Right renal cortex interstitium (tissue), 3 donors: ENCODE measurements at places on chromosomes 6 and 20. TPM values are rescaled to one million over a fixed set of nuclear protein-coding genes. Genes with fewer than 3 reads are reported as not detected.
A peak's percentile ranks its signal among the peaks of the same experiment; 100 is the strongest.

GRCh38 chr20:57990396-57990987 lies 238.0 kb downstream of the ANKRD60 start:
- DNase-seq, result no peak

DNA sequence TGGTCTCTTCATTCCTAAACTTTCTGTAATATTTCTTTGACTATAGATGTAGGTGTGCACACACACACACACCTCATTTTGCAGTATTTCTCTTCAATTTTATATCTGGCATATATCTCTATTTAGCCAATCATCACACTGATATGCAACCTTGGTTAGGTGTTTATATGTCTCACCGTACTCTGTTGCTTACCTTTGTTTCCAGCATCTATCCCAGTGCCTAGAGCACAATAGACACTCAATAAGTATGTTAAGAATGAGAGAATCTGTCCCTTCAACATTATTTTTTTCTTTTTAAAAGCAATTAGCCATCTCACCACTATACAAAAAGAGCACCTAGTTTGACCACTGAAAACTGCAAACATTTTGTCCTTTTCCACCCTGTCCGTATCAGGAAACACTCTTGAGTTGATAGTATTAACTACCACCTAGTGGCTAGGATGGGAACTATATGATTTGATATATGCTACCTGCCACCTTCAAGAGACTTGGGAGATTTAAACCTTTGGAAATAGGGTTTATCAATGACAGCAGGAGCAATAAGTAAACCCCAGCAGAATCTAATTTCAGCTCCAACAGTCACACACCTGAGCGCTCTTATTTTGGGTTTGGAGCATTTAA lies 48.7 kb upstream of the RSPO3 start:
- no peak for DNase-seq

DNA sequence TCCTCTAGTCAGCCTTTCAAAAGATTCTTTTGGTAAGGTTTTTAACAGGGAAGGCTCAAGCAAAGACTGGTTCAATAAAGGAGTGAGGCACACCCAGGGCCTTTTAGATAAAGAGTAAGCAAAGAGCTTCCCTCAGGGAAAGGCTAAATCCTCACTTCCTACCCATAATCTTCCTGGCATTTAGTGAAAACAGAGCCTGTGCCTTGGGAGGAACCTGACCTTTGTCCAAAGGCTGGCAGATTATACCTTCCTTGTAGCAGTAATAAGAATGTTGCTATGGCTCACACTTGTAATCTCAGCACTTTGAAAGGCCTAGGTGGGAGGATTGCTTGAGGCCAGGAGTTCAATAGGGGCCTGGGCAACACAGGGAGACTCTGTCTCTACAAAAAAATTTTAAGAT lies 280.1 kb upstream of the PLCB4 start:
- DNase-seq, result no peak

GRCh38 chr6:147617366-147617765 lies 108.9 kb downstream of the SAMD5 start:
- no peak for DNase-seq

DNA sequence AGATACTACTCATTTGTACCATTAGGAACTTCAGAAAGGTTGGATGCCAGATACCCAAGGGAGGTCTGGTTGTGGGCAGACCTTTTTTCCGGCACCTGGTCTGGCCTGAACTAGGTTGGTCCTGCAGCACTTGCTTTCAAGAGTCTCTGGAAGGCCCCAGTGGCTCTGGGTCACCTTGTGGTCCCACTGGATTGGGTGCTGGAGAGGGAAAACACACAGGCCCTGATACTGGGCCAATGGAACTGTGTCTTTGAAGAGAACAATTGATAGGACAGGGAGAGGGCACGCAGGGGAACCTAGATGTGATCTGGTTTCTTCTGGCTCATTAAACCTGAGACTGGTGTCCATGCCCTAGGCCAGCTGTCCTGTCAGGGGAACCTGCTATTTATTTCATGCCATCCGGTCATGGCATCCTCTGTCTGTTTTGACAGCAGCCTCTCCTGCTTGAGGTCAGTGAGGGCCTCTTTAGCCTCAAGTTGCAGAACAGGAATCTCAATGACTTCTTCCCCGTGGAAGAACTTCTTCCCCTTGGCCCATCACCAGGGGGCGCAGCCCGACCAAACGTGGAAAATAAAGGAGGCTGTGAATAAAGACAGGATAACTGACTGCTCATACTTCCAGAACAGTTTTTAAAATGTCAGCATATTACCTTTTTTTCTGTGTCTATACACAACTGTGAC lies 25.0 kb downstream of the TAF8 start:
- DNase-seq, result peak; percentile 58

OR2H2 gene
- polyA plus RNA-seq, result 0.18 TPM

DNA sequence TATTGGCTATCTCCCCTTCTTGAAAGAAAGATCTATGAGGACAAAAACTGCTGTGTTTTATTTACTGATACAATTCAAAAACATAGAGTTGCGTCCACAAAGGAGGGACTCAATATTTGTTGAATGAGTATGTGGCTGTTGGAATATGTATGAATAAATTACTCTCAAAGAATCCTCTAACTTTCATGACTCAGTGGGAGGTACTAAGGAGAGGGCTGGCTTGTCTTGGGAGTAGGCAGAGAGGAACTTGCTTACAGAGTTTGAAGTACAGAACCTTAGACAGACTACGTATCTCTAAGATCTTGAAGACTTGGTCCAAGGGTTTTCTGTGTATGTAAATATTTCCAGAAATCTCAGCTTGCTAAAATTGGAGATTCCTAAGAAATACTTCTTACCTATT lies 504.0 kb upstream of the PTCHD4 start:
- DNase-seq, result no peak

DNA sequence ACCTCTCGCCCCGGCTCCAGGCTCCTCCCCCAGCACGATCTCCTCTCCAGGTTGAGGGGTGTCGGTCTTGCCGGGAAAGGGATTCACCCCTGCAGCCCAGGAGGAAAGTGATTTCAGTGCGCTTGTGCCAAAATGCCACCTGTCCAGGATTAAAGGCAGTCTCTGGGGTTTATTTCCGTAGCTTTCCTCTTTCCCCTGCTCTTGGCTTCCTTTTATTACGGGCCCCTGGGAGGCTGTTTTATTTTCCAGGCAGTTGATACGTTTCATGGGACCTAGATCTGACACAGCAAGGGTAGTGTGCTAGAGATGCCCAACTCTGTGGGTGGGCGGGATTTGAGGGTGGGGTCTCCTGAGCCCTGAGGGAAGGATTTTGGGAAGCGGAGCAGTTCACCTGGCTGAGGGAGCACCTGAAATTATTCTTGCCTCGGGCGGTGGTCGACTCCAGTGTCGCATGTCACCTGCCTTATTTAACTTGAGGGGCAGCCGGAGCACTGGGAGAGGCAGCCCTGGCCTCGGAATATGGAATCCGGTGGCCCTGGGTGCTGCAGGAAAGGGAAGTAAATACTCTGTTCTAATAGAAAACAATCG lies 9.5 kb upstream of the NKX2-2 start:
- no peak for DNase-seq

DNA sequence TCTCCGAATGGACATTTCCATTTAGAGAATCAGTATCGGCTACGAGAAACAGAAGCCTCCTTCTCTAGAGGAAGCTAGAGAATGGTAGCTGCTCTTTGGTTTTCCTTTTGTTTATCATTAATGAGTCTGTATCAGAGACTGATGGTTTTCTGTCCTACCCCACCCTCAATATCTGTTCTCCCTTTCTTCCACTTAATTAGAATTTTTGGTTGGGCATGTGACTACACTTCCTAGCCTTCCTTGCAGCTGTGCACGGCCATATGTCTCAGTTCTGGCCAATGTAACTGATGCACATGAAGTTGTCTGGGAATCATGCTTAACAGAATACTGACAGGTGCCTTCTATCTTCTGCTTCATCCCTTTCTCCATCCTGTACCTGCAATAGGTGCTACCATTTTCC lies 19.0 kb downstream of the RNF24 start:
- no peak for DNase-seq

SPATS1 gene
- not detected for polyA plus RNA-seq

ADAM33 gene
- polyA plus RNA-seq, result 4.2 TPM

DNA sequence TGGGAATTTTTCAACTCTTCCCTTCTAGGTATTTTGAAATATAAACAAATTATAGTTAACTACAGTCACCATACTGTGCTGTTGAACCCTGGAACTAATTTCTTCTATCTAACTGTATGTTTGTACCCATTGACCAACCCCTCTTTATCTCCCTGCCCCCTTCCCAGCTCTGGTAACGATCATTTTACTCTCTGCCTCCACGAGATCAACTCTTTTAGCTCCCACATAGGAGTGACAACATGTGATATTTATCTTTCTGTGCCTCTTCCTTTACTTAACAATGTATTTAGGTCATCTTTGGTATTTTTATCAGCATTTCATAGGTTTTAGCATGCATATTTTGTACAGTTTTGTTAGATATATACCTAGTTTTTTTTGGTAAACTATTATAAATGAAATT lies 45.9 kb downstream of the ASXL1 start:
- no peak for DNase-seq

GRCh38 chr6:35179901-35180535 lies 33.7 kb upstream of the SCUBE3 start:
- DNase-seq, result no peak

DNA sequence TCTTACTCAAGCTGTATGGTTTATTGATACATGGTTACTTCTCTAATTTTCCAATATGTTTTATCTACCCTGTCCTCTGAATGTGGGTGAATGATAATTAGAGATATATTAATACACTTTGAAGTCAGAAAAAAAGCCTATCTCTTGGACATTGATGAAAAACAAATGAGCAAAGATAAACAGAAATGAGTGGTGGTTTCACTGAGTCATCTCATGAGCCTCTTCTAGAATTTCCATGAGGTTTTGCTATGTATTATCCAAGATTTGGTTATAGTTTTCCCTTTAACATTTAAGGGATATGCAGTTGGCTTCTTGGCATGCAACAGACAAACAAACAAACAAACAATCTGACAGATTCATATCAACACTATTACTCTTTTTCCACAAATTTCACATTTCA lies 586.8 kb downstream of the RFPL4B start:
- DNase-seq, result no peak

DNA sequence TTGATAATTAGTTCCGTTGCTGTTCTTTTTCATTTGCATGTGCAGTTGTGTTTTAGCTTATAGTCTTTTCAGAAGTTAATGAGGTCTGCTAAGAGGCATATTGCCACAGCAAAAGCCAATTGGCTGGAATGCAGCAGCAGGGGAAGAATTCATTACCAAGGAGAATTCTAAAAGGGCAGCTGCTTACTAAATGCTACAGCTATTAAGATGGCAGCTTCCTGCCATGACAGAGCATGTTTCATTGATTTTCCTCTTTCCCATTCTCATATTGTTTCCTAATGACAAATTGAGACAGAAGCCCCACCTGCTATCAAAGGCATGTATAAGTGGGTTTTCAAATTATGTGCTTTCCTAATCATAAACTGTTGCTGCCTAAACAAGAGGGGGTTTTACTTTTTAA lies 66.6 kb downstream of the CLVS2 start:
- no peak for DNase-seq

GRCh38 chr6:126628125-126628524 lies 288.2 kb downstream of the CENPW start:
- DNase-seq, result no peak

SPDEF gene
- 0.07 TPM for polyA plus RNA-seq

- DNase-seq, result no peak
These were observed 90.2 kb downstream of the DST start for GRCh38 chr6:56552187-56553130.

DNA sequence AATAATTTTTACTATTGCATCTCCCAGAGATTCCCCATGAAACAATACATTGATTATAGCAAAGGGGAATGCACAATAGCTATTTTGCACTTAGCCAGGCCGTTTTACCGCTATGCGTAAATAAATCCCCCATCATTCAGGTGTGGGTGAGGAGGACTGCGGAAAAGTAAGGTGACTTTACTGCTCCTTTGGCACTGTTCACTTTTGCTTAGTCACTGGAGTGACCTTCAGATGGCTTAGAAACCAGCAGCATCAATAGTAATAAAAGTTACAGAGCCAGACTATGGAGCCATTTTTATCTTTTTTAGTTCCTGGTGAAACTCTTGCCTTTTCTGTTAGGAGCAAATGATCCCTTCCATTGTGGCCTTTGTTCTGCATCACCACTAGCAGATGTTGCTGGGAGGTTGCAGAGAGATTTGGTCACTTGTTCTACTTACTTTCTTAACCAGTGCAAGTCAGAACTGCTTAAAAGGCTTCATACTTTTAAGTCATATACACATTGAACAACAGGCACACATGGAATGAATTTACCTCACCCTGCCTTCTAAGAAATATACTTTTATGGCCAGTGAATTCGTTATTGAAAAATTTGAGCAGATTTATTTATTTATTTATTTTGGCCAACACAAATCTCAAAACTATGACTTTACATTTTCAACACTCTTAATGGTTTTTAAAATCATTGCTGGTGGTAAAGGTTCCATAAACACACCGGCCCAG lies 12.1 kb upstream of the BTBD3 start:
- no peak for DNase-seq

HSPA1L gene
- 4.3 TPM for polyA plus RNA-seq

GRCh38 chr6:141552463-141552862 lies 580.3 kb upstream of the GJE1 start:
- DNase-seq, result peak; percentile 5

DNA sequence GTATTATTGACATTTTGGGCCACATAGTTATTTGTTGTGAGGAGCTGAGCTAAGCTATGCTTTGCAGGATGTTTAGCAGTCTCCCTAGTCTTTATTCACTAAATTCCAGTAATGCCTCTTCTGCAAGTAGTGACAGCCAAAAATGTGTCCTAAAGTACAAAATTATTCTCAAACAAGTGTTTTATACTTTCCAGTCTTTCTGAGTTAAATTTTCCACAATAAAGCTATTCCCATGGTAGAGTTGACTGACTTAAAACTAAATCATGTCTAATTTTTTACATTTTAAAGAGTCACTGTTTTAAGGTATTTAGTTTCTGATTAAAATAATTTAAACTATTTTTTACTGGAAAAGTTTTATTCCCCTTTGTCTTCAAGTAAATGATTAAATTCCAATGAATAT lies 717.8 kb upstream of the HS3ST5 start:
- no peak for DNase-seq

- peak; percentile 88 for DNase-seq
These were observed 176.4 kb downstream of the ARID1B start for GRCh38 chr6:156953479-156954146.

- DNase-seq, result no peak
These were observed 232.3 kb downstream of the QKI start for GRCh38 chr6:163646866-163647265.

GRCh38 chr6:162715601-162716000 lies 12.0 kb downstream of the PRKN start:
- no peak for DNase-seq

SLC17A2 gene
- 0.35 TPM for polyA plus RNA-seq
